ENCODE measurements at places on chromosomes 7 and 10.

- peak; percentile 51 for DNase-seq
Measured at GRCh38 chr10:129956876-129957673, 7.0 kb downstream of the EBF3 start.

GRCh38 chr10:132489053-132489703, 48.4 kb upstream of the INPP5A start:
- no peak for DNase-seq

- DNase-seq = no peak
Measured at GRCh38 chr10:3407208-3407607, 234.6 kb upstream of the PITRM1 start.

DNA sequence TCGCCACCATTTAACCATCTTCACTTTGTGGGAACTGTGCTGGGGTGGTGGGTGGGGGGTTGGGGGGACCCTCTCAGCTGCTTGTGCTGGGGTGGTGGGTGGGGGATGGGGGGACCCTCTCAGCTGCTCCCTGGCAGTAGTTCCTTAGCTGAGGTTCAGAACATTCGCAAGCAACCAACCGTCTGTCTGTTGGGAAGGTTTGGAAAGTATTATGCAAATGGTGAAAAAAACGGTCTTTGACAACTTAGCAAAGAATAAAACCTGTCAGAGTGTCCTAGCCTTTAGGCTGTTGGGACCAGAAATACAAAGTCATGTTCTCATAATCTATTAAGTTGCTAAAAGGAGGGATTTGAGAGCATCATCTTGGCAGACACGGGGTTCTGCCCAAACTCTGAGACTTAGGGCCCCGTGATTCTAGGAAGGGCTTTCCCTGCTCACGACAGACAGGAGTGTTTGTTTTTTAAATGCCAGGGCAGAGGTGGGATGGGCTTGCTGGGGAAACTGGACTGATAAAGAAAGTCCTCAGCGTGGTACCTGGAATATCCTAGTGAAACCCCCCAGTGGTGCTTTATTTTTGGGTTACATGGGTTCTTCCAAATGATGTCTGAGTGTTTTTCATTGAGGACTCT, 14.1 kb upstream of the SRGN start:
- no peak for DNase-seq

GRCh38 chr7:65827366-65827765, 45.5 kb upstream of the VKORC1L1 start:
- no peak for DNase-seq

- DNase-seq = no peak
Measured at GRCh38 chr7:6284461-6285360, 12.3 kb upstream of the CYTH3 start.

DNA sequence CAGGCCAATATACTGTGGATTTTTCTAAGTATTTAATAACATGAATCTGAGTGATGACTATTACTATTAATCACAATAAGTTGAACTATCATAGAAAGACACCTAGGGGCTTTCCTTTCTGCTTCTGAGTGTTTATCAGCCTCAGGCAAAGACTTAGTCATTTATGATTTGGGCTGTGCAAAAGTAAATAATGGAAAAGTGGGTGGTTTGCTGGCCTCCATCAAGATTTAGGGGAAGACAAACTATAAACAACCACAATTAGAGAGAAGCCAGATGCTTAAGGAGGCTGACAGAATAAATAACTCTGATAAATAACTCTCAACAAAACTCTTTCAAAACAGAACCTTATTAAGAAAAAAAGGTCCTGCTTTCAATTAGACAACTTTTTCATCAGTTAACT, 64.7 kb downstream of the MACC1 start:
- no peak for DNase-seq

DNA sequence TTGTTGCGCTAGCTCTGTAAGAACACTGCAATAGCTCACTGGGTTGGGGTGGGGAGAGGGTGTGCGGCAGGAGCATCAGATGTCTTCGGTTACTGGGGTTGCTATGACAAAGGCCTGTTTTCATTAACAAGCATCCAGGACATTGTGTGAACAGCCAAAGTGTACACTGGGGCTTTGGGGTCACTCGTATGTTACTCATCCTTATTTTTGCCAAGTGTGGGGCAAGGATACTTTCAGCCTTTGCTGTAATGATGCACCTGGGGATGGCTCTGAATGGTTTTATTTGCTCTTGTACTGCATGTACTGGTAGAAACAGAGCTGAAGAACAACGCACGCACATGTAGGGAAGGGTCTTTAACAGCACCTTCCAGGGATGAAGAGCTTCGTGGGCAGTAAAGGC, 73.0 kb upstream of the AFAP1L2 start:
- DNase-seq = no peak

DNA sequence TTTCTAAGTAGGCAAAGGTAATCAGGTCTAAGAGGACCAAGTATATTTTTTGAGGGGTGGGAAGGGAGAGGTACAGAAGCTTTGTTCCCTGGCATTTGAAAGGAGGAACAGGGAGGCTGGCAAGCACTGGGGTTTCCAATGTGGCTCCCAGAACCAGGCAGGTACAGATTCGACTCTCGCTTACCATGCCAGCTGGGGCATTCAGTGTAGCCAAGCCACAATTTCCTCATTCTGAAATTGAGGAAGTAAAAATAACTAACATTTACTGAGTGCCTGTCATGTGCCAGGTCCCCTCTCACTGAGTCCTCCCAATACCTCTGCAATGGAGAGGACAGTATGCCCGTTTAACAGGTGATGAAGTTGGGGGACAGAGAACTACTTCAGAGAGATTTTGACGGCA, 45.9 kb upstream of the BET1 start:
- DNase-seq = no peak

DNA sequence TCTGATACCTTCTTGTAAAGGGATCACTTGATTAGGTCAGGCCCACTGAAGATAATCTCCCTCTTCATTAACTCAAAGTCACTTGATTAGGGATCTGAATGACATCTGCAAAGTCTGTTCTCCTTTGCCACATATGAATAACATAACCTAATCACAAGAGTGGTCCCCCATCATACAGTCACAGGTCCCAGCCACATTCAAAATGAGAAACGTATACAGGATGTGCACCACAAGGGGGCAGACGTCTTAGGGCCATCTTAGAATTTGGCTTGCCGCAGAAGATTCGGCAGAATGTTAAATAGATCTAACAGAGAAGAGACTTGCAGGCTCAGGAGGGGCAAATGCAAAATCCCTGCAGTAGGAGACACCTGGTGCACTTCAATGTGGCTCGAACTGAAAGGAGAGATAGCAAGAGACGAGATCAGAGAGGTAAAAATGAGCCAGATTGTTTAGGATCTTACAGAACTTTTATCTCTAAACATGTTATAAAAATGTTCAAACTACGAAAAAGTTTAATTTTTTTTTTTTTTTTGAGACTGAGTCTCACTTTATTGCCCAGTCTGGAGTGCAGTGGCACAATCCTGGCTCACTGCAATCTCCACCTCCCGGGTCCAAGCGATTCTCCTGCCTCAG, 10.4 kb upstream of the SMC3 start:
- peak; percentile 65 for DNase-seq

DNA sequence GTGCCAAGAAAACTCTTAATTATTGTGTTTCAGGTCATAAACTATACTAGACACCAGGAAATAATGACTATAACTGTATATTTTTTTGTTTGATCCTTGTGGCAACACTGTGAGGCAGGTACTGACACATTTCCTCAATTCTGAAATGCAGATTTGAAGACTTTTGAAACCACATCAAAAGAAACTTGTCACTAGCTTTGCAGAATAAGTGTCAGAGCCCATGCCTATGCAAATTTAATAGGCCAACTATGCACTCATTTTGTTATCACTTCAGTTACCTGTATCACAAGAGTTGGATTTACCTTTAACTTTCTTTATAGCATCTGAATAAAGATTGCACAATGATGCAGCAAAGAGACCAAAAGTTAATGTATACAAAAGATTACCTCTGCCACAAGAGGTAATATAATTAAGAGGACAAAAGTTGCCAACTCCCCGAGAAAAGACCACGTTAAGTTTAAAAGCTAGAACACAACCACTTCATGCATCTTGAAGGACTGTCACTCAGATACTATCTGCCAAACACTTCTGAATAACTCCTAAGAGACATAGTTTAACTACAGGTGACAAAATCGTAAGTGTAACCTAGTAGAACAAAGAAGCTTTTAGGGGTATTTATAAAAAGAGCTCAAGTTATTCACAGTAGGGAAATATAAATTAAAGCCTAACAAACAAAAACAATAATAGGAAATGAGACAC, 80.5 kb downstream of the ELAPOR2 start:
- DNase-seq = no peak

DNA sequence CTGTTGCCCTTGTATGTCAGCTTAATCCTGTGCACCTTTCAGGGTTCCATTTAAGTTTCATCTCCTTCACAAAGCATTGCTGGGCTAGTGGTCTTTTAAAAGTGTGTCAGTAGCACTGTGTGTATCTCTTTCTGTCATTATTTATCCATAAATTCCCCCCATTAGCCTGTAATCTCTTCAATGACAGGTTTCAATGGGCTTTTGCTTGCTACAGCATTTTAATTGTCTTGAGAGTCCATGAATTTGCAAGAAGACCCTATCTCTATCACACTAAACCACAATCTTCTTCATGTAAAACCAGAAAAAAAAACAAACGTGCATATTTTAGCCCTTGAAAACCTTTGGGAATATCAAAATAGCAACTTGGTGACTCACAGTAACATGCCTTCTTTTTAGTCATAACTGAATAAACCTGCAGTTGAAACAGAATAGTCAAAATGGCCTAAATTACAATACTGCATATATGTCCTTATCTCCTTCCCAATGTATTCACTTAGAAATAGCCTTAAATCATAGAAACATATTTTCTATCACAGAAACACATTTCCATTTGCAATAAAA, 118.6 kb downstream of the PON1 start:
- peak; percentile 87 for DNase-seq

DNA sequence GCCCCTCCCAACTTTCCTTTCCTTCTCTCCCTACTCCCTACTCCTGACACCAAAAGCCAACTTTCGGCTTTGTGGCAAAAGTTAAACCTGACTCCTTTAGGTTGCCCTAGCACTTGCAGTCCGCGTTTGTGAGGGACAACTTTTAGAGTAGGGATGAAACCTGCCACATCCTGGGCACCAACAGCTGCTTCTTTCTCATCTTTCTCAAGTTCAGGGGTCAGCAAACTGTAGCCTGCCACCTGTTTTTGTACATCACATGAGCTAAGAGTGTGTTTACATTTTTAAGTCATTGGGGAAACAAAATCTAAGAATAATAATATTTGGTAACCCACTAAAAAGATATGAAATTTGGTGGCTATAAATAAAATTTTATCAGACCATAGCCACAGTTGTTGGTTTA, 660.6 kb downstream of the KCNMA1 start:
- no peak for DNase-seq

DNA sequence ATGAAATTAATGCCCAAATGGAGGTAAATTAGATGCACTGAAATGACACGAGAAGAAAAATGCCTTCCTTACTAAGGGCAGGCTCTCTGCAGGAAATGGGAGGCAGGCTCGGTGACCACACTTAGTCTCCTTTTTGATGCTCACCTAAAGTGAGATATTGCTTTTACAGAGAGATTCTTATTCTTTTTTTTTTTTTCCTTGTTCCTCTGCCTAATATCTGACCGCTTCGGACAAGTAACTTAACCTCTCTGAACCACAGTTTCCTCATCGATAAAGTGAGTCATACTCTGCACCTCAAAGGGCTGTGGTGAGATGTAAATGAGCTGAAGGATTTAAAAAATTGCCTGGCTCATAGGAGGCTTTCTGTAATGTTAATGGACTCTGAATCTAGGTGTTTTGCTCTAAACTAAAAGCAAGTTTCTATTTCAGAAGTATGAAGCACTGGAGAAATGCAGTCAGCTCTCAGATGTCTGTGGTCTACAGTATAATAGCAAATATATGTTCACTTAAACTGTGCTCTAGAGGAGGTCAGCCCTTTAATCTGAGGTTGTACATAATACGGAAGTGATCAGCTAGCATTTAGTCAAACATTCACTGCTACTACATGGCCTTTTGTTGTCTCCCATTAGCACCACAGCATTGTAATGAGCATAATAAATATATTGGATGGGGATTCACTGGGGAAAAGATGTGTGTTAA, 23.2 kb downstream of the NKX2-3 start:
- DNase-seq = no peak

DNA sequence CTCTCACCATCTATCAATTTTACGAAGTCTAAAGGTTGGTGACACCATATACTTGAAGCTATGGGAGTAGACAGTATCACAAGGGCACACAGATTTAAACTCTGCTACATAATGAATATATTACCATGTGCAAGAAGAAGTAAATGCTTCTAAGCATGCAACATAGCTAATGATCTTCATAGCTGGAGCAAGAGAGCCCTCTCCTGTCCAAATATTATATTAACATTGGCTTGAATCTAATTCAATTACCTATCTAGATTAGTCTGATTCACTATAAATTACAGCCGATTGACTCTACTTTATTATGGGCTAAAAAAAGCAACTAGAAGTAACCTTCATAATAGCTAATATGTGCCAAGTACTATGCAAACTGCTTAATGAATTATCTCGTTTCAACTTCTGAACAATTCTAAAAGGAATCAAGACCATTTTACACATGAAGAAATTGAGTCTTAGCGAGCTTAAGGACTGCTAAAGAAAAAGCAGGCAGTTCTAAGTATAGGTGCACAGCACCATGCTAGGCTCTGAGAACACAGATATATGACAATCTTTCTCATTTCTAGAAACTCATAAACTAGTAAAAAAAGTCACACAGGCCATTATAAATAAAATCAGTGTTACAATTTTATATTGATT, 21.9 kb downstream of the FRA10AC1 start:
- peak; percentile 64 for DNase-seq

- no peak for DNase-seq
Measured at GRCh38 chr10:106819490-106819889, 345.0 kb downstream of the SORCS1 start.

GRCh38 chr7:140722254-140722653, 25.7 kb downstream of the NDUFB2 start:
- DNase-seq = peak; percentile 21

DNA sequence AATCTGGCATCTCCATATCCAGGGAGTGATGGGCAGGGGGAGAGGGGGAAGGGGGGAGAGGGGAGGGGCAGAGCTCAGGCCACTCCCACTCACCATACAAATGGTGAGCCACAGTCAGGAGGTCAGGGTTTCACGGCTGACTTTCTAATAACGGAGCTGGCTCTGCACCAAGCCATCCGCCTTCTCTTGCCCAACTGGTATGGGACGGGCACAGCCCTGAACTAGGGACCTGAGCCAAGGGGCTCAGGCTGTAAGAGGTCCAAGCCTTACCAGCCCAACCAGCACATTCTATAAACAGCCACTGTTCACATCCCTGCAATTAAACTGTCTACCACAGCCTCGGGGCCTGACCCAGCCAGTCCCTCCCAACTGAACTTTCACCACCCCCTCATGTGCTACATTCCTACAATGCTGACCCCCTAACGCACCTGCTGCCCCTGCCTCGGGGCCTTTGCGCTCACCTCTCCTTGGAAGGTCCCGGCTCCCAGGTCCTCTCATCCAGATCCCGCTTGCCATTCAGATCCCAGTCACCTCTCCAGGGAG, 32.5 kb downstream of the RGS10 start:
- DNase-seq = no peak

Data from ACHN (cell line).